NCI-H187 treated with DMSO at 0.1 percent for 48 hours (cell line): ENCODE measurements at places on chromosomes 11 and 22.

GRCh38 chr22:22553735-22554586 lies 5.1 kb downstream of the PRAME start:
- no peak for DNase-seq

DNA sequence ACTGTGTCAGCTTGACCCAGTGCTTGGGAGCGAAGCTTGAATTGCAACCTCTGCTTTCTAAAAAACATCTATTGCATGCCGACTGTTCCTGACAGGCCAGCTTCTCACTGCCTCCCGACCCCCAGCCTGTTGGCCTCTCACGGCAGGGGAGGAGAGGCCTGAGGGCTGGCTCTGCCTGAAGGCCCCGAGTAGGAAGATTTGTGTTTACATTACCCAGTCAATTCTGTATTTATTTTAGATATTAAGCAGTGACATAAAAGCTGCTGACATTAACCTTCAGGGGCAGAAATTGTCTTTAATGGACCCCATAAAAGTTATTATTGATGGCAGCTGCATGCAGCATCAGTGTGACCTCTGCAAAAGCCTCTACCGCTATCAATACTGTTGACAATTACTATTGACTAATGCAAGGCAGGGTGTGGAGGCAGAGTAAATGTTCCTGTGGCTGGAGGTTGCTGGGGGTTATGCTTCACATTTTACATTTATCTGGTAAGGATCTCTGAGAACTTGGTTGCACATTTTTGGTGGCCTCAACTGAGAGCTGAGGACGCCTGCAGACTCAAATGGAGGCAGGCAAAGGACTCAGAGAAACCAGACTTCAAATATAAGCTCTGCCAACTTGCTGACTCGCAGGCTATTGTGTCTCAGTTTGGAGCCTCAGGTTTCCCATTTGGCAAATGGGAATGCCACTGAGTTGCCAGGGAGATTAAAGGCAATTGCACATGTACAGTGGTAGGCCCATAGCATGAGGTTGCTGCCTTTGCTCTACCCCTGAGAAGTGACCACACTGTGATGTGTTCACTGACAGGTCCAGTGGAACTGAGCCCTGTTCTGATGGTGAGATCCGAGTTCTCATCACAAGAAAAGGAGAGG lies 380.5 kb downstream of the TENM4 start:
- no peak for DNase-seq

DNA sequence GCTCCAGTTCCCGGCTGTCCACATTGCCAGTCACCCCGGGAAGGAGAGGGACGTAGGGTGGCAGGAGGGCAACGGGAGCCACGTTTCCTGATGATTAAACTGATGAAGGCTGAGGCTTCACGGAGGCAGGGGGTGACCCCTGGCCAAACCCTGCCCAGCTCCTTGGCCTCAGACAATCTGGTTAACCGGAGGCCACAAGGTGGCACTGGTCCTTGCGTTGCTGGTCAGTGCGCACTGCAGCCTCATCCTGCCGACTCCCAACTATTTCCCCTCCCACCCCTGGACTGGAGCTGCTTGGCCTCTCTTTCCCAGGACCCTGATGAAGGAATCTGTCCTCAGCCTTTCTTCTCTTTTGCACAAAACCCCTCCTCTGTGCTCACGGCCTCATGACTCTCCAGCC lies 75.3 kb downstream of the PDE2A start:
- no peak for DNase-seq

DNA sequence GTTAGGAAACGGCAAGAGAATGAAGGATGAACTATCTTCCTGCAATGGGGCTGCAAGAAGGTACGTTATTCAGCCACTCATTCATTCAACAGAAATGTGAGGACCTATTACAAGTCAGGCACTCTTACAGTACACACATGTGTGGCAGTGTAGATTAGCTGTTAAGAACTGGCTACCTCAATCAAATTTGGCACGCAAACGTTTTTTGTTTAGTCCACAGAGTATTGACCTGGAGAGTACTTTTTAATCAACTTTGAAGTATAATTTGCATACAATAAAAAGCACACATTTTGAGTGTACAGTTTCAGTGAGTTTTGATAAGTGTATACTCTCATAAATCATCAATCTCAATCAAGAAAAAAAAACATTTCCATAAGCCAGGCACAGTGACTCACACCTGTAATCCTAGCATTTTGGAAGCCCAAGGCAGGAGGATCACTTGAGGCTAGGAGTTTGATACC lies 24.2 kb downstream of the MRTFA start:
- DNase-seq = no peak

DNA sequence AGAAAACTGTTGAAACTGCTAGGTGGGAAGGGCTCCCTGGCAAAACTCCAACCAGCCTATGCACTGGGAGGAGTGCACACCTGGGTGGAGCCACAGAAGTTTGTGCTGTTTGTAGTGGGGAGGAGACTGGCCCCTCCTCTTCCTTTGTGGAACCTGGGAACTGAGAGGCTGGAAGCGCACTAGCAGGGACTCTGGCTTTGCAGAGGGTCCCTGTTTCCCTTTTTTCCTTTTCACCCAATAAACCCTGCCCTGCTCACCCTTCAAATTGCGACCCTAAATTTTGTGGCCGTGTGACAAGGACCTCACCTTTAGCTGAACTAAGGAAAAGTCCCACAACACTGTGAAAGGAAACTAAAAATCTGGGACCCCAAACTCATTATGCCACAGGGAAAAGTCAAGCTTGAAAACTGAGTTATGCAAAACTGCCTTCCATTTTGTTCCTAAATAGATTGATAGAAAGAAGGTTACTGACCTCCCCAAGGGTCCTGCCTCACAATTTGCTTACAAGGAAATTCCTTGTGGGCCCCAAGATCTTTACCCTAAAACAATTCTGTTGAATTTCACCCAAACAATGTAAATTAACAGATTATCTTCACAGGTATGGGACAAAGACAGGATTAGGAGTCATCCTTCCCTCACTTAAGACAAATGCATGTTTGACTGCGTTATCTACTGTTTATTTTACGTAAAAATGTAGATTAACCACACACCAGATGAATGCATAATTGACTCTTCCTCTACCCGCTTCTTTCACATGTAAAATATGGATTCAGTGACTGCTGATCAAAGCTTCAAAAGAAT lies 81.0 kb downstream of the SLC36A4 start:
- DNase-seq = no peak

GRCh38 chr11:36356201-36356600 lies 60.1 kb downstream of the PRR5L start:
- no peak for DNase-seq

- no peak for DNase-seq
Measured at GRCh38 chr11:2849994-2850770, 35.4 kb downstream of the CDKN1C start.
